CD8-positive, alpha-beta memory T cell (primary cell): ENCODE measurements at places on chromosomes 5 and 9. TPM values are rescaled to one million over a fixed set of nuclear protein-coding genes. Genes with fewer than 3 reads are reported as not detected.

The RNF224 gene
- not detected for total RNA-seq

DNA sequence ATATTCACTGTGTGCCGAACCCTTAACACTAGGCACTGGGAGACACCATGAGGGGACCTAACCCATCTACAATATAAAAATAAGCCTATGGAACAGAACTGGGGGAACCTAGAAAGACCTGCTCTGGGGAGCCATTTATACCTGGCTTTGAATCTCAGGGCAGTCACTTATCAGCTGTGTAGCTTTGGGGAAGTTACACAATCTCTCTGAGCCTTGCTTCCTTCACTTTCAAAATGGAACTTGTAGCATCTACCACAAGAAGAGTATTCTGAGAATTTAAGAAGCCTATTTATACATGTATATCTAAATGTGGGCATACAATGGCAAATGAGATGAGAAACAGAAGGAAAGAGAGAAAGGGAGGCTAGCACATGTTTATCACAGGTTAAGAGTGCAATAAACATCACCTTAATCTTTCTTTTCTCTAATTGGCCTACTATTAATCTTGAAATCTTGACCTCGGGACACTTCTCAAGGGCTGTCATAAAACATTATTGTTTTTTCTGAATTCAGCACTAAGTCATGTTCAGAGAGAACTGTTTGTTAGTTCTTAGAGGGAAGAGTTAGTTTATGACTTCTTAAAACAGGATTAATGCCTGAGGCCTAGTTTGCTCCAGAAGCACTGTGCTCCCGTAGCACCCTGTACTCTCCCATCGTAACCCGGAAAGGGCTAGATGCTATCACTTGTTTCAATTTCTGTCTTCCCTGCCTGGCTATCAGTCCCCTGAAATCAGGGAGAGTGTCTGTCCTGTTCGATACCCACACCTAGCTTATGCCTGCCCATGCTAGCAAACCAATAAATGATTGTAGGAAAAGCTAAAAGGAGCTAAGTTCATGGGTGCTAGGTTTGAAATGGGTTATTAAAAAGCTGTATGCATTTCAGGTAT is 606.4 kb upstream of the CLINT1 start:
- DNase-seq = no peak

DNA sequence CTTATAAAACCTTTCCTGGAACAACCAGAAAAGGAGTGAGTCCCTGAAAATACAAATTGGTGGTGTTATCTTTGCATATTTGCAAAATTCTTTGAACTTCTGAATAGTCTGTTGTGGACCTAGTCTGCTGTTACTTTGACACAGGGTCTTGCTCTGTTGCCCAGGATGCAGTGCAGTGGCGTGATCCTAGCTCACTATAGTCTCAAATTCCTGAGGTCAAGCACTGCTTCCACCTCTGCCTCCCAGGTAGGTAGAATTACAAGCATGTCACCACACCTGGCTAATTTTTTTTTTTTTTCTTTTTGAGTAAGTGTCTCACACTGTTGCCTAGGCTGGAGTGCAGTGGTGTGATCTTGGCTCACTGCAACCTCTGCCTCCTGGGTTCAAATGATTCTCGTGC is 43.7 kb upstream of the SPRY4 start:
- DNase-seq = no peak

DNA sequence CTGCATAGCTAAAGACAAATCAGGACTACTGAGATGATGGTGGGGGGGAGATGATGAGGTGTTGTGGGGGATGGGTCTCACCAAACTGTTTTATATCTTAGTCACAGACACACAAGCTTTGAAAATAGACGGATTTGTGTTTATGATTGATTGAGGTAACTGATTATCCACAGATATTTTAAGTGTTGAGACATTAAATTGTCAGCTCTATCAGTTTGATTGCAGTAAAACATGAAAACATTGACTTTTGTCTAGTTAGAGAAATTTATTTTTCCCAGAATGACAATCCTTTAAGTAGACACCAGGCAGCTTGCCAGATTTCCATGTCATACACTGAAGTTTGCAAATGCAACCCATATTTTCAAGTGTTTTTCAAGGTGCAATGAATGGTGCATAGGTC is 149.8 kb downstream of the NR2F1-AS1 start:
- no peak for DNase-seq

The CFAP90 gene
- not detected for total RNA-seq

DNA sequence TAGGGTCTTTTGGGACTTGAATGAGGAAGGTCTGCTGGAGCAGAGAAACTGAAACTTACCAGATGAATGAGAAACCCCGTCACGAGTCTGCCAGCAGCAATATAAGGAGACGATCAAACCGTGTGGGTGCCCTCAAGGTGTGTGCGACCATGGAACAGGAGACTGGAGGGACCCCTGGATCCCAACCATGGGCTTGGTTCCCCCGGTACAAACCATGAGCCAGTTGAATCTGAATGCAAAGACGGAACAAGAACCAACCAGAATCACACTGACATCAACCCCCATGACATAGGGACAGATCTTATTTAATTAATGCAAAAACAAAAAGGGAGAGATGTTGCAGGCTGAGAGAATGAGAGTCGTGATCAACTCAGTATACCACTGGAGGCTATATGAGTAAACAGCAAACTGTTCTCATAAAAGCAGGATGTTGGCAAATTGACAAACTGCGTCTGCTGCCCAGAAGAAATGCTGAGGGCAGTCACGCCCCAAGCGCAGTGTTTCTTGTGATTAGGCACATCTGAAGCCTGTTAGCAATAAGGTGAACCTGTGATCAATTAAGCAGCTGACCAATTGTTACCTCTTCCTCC is 475.5 kb upstream of the ACO1 start:
- DNase-seq = no peak

GRCh38 chr9:134411440-134412297 is 85.4 kb downstream of the RXRA start:
- DNase-seq = no peak

The ADRB2 gene
- 1.6 TPM for total RNA-seq

The NUTM2G gene
- not detected for total RNA-seq

The NUTM2F gene
- not detected for total RNA-seq

DNA sequence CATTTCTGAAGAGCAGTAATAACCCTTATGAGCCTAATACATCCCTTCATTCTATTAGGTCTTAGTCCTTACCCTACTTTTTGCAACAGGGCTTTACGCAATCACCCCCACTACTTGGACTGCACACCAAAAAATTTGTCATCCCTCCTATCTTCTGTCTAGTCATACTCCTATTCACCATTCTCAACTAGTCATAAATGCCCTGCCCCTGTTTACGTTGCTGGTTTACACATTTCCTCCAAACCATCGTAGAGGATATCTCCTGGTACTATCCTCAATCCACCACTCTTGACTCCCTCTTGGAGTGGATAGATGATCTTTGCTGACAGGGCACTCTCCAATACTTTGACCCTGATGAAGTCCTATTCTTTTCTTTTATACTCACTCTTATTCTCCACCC is 98.2 kb upstream of the CCNG1 start:
- no peak for DNase-seq

DNA sequence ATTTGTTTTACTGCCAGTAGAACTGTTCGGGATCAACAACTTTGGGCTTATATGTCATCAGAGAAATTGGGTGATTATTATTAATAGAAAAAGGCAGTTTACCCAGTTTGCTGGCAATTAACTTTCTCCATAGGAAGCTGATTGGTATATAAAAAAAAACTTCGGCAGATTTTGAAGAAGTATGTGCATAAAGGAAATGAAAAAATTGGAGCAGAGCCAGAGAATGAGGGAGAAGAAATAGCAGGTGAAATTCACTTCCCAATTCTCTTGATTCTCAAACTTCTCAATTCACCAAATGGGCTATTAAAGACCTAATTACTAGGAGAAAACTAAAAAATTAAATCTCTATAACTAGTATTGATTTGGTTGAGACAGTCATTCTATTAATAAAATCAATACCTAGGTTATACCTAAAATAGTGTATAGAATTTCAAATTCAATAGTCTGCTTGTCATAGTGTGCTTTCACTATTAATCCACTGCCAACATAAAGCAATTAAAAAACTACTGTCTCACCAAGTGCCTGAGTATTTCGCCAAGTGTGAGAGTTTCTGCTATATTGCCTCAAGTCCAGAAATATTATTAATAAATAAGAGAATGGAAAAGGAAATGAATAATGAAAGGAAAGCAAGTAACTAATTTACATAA is 47.5 kb downstream of the STX17 start:
- no peak for DNase-seq

GRCh38 chr9:110785166-110785565 is 116.6 kb downstream of the MUSK start:
- DNase-seq = no peak

DNA sequence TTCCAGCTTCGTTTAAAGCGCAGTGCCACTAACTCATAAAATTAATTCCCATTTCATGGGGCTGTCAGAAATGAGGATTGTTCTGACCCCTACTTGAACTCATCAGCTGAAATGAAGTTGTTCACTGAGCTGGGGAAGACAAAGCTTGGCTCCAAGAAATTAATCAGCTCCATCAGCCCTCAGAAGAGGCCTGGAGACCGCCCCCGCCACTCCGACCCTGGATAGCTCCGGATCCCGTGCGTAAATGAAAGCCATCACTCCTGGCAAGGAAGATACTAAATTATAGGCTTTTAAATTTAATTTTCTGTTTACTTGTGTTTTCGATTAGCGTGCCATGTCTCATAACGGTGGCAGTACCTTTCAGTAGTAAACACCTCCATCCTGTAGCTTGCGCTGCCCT is 142.8 kb upstream of the IRX2 start:
- no peak for DNase-seq

The PLCXD3 gene
- not detected for total RNA-seq
